CD4-positive, alpha-beta T cell treated with Interleukin-6 for 4 hours (primary cell): ENCODE measurements at places on chromosomes 7 and 10.

DNA sequence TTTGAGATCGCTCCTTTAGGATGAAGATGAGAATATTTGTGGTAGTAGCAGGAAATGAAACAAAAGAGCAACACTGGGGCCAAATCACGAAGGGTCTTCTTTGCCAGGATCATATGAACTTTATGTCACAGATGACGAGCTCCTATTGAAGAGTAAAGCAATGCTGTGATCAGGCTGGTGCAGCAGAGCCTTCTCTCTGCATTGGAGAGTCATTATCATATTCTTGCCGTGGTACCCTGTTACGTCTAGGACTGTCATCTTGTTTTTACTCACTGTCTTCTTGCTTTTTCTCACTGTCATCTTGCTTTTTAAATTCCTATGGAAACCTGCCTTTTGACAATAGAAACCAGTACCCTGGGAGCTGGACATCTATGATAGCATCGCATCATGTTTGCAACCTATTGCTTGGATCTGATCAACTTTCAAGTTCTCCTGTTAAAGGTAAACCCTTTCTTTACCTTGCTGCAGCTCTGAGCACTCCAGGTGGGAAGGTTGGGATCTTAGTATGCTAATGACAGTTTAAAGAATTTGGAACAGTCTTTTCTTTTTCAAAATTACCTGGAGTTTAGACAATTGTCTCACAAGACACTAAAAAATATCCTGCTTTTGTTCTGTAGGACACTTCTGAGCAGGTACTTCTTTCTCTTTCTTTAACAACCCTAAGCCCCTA, 27.9 kb upstream of the CACNA2D1 start:
- no peak for DNase-seq

GRCh38 chr10:22609251-22609650, 105.1 kb downstream of the PIP4K2A start:
- no peak for DNase-seq

DNA sequence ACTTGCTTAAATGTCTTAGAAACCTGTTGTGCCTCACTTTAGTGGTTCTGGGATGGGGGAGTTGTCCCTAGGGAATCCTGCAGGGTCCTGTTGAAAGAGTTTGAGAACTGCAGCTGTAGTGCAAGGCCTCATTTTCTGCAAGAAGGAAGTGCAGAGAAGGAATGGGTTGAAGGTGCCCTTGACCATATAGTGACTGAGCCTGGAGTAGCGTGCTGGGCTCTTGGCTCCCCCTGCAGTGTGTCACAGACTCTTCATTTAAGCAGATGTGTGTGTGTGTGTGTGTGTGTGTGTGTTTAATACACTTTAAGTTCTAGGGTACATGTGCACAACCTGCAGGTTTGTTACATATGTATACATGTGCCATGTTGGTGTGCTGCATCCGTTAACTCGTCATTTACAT, 92.2 kb downstream of the GRK5 start:
- DNase-seq = no peak

DNA sequence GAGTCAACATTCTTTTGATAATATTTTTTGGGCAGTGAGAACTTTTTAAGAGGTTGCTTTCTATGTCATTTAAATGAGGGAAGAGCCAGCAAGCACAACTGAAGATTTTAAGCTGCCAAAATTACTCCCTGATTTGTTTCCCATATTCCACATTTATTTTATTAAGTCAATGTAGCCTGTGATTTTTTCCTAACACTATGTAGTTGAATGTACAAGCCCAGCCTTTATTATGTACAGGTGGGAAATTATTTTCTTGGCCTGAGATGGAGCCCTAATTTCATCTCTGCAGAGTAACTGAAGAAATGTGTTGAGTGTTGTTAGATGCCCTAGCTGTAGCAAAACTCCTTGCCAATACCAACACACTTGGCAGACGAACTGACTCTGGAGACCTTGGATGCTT, 83.1 kb upstream of the MINDY3 start:
- DNase-seq = no peak

GRCh38 chr7:129990403-129991192, 37.8 kb upstream of the UBE2H start:
- DNase-seq = no peak

DNA sequence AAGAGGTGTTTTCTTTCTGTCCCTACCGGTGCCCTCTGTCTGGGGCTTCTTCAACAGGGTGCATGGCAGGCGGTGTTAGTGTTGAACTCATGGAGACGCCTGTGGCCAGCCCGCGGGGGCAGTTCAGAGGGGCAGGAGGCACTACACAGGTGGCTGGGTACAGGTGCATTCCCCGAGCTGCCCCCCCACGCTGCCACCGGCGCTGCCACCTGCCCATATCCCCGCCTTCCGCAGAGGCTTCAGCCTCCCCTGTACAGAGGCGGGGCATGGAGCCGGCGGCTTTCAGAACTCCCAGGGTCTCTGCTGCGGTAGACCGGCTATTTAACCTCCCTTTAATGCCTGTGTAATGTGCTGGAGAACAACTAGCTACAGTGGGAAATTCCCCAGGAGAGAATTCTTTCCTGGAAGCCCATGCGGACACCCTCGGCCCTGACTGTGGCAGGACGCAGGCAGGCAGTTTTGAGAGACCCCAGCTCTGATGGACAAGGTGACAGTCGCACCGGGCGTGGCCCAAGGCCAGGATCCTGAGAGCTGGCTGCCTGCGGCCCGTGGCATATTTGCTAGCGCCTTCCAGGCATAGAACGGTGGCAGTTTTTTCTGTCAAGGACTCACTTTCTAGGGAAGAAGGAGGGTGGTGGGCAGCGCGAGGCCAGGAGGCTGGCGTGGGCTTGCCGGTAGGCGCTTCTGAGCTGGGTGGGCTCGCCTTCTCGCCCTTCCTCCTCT, 53.7 kb upstream of the ZNF32 start:
- no peak for DNase-seq

- DNase-seq = peak; percentile 11
These were observed 38.9 kb downstream of the DNAJB12 start for GRCh38 chr10:72315611-72316385.

DNA sequence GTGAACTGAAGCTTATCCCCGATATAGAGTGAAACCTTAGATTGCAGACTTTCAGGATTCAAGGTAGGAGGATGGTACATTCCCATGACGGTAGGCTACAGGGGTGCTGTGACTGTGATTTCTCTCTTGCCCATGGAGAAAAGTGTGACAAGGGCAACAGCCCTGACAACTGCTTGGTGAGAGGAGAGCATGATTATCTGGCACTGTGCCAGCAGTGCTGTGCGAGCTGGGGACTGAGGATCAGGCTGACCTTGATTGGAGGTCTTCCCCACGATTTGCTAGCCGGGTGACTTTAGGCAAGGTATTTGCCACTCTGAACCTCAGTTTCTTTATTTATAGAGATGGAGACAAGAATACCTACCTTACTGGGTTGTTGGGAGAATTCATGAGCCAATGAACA, 229.5 kb downstream of the PTEN start:
- DNase-seq = peak; percentile 27

- DNase-seq = peak; percentile 95
These were observed at the start of gene CALU for GRCh38 chr7:128739048-128739962. TSS of gene CALU (plus strand) at chr7:128739359. CDS start at chr7:128748584, 9,225 bp downstream.

- DNase-seq = no peak
These were observed 1130.0 kb downstream of the DNAJB9 start for GRCh38 chr7:109699661-109700060.

DNA sequence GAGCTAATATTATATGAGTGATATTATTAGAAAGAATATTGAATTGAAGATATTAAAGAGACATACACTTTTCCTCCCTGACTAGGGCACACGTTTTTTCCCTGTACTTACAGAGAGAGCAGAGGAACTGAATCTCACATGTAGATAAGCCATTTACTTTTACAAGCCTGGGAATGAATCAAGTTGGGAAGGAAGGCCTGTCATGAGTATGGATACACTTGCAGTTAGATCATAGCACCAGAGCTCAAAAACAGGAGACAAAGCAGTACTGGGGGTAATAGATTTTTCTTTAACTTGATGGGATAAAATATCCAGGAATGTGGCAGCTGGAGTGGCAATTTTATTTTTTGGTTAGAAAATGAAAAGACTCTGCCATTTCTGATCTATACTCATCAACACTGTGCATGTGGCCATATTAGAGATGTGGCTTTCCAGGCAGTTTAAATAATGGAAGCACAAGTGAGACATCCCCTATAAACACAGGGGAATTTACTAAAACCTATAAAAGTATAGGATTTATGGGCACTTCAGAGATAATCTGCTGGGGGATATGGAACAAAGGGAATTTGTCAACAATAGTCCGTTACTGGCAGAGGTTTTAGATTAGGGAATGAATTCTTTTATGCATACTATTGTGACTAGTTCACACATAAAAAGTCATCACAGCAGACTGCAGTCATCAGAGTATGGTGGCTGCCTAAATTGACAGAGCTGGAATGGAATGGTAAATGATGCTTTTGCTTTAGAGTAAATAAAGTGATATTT, 657.7 kb upstream of the MBL2 start:
- DNase-seq = no peak

GRCh38 chr10:105534086-105534485, 893.0 kb downstream of the SORCS3 start:
- DNase-seq = no peak

DNA sequence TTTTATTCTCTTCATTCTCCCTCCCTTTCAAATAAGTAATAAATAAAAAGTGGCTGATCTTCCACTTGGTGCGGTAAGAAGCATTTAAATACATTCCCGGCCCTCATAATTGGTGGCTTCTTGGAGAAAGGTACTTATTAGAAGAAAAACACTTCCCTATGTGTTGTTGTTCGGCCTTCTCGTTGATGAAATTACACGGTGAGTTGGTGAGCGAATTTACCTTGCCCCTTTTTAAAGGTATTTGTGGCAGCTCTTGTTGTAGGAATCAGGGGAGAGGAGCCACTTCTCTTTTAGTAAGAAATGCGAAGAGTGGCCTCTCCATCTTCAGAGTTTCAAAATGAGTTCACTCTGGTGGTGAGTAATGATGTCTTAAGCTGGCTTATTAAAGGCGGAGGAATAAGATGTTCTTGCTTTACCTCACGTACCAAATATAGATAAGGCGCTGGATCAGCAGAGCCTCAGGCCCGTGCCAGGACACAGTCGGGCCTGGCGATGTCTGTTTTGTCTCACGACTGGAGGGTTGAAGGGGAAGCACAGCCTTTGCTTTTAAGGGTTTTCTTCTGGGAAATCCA, 135.9 kb downstream of the CUX1 start:
- DNase-seq = no peak

GRCh38 chr10:50398381-50398780, 147.1 kb upstream of the ASAH2 start:
- DNase-seq = no peak

- DNase-seq = no peak
These were observed 19.4 kb downstream of the SPOCK2 start for GRCh38 chr10:72068901-72069446.

DNA sequence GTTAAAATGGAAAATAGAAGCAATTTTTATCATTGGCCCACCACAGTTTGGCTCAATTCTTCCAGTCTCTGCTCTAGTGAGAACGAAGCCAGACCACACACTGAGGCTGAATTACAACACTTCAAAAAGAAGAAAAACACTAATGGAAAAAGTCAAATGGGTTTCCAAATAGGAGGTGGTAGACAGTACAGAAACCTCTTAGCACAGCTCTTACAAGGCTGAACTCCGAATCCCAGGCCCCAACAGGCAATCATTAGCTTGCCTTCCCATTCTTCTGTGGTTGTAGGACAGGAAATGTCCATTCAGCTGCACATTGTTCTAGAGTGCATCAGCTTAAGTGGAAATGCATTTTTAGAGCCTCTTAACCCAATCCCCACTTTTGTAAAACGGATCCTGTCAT, 115.1 kb upstream of the MEOX2 start:
- no peak for DNase-seq

DNA sequence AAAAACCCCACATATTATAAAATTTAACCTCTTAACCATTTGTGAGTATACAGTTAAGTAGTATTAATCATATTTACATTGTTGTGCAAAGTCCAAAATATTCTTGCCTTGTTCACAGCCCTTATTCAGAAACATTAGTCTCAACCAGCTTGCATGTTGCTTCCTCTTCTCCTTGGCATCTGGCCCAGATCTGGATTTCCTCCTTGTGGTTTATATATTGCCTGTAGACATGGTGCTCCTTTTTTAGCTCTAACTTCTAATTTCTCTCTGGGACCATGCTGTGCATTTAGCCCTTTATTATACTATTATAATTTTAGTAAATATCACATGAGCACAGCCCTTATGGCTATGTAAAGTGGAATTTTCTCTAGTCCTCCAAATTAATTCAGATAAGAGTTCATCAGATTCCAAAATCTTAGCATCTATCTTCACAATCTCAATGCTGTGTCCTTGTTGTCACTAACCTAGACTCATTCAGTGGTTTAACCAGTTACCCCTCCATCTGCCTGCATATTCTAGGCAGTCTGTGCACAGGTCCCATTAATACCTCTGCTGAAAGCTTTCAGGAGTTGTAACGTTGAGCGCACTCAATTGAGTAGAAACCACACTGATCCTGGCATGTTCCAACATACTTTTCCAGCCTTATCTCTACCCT, 7.9 kb downstream of the CPED1 start:
- DNase-seq = peak; percentile 75

DNA sequence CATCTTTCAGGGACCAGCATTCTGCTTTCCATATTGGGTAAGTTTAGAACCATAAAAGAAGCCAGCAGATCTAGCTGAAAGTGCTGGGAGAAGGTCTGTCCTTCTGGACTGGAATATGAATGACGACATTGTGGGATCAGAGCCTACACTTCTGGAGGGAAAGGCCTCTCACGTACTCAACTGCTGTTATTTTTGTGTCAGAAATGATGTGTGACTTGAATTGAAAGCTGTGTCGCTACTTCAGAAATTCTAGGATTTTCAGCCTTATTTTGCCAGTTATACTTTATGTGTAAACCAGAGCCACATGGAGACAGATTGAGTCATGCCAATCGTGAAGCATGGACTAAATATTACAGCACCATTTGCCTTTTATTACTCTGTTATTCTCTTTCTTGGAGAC, 231.0 kb downstream of the KIAA1217 start:
- no peak for DNase-seq

- no peak for DNase-seq
These were observed 32.0 kb downstream of the KDM7A start for GRCh38 chr7:140144821-140145220.

DNA sequence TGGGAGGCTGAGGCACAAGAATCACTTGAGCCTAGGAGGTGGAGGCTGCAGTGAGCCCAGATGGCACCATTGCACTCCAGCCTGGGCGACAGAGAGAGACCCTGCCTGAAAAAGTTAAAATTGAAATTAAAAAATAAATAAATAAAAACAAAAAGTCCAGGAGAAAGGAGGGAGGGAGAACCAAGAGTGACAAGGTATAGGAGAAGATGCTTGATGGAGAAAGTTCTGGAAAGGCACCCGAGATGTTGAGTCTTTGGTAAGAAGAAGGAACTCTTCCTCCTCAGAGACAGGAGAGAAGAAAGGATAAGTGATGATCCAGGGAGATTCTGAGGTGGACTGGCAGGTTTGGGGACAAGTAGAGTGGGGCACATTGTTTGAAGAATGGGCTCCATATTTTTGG, 17.4 kb upstream of the LBX1 start:
- no peak for DNase-seq

GRCh38 chr10:136465-136762, 1.2 kb downstream of the ZMYND11 start:
- DNase-seq = no peak

- DNase-seq = no peak
These were observed 55.2 kb upstream of the DDC start for GRCh38 chr7:50620433-50620832.

GRCh38 chr7:94045581-94045980, 41.4 kb upstream of the BET1 start:
- DNase-seq = no peak
